ENCODE measurements at places on chromosomes 1 and 21.

DNA sequence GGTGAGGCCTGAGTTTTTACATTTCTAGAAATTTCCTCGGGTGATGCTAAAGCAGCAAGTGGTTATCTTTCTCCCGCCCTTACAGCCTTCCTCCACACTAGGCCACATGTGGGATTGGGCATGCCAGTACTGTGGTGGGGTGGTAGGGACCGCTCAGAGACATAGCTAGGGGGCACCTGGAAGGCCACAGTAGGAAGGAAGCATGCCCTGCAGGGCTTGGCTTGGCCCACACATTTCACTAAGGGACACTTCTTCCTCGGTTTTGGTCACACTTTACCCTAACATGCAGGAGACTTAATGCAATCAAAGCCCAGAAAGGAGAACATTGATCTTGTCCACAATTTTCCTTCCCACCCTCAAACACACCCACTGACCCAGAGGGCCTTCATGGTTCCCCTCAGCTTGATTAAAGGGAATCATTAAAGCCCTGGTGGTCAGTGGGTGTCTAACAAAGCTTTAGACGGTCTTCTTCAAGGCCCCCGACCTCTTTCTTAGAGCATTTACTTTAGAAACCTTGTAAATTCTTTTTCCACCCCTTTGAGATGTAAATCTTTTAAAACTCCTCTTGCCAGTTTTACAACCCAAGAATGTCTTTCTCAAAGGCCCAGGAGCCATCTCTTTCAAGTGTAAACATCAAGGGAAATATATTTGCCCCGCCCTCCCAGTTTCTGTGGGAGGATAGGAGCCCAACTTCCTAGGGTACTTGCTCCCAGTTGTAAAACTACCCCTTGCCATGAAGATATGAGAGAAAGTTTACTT is 246.4 kb upstream of the PTBP2 start:
- no peak for DNase-seq

- DNase-seq: peak; percentile 77
These were observed 34.8 kb upstream of the ZBTB40 start for GRCh38 chr1:22416555-22417454.

DNA sequence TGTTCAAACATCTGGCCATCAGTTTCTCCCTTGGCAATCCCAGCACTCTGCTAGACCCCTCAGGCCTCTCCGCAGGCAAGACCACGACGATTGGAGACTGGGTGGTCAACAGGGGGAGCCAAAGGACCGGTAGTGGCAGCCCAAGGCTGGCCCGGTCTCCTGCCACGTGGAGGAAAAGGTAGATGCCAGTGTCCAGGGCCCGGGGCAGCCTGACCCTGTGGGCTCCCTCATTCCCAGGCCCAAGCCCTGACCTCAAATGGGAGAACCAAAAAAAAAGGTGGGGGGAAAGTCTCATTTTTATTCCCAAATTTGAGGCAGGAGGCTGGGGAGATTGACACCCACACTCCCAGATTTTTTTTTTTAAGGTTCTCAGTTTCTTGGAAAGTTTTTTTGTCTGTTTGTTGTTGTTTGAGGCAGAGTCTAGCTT is 24.8 kb downstream of the S100A6 start:
- peak; percentile 87 for DNase-seq

- DNase-seq: no peak
These were observed 23.2 kb upstream of the RAVER2 start for GRCh38 chr1:64721576-64722145.

DNA sequence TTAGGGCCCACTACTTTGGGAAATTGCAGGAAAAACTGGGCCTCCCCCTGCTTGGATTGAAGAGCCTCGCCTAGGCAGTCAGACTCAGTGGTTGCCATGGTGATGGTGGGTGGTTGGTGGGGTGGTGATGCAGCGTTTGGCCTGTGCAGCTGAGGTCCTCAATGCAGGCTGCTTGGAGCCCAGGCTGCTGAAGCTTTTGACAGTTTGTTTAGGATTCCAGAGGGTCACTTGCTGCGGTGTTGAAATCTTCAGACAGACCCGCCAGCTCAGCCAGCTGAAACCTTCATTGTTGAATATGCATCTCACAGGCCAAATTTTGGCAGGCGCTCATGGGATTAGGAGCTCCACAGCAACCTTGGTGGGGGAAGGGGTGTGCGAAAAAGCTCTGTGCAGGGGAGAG is 67.9 kb downstream of the CACNA1E start:
- no peak for DNase-seq

DNA sequence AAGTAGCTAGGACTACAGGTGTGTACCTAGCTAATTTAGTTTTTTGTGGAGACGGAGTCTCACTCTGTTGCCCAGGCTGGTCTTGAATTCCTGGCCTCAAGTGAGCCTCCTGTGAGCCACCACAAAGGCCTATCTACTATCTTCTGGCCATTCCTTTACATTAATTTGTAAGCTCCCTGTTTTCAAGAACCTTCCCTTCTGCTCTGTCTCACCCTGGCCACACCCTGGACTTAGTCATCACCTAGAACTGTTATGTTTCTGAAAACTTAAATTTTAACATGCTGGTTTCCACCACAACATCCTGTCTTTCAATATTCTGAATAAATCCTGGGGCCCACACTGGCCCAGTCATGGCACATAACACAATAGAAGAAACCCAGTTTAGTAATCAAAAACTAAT is 4.9 kb upstream of the B4GALT3 start:
- peak; percentile 68 for DNase-seq

DNA sequence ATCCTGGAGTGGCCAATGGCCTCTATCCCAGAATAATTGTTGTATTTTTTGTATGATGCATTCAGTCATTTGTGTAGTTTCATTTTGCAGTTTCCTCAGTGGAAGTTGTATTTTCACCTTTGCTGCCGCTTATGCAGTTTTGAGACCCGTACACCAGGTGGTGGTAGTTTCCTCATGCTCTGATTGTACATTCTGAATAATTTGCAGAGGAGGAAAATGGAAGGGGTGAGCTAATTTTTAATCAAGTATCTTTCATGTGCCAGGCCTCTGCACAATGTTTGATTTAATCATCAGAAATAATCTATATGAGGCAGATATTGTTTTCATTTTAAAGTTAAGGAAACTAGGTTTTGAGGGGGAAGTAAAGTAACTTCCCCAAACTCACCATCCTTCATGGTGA is 29.5 kb downstream of the HLX start:
- DNase-seq: peak; percentile 56

DNA sequence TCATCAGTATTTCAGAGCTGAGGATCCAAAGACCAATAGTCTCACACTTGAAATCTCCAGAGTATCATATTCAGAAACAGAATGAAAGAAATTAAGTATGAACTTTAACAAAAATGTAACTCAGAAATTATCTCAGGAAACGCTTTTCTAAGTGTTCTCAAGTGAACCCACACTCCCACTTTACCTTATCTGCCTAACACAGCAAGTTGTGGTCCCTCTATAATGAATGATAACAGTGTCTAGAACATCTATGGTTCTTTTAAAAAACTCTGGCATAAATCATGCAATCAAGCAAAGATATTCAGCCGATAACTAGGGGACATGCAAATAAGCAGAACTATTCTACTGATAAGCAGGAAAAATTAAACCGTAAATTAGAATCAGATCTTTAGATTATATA is 1574.2 kb downstream of the PLA2G4A start:
- DNase-seq: no peak

- peak; percentile 24 for DNase-seq
These were observed 177.3 kb upstream of the CAMK1G start for GRCh38 chr1:209406168-209406567.

DNA sequence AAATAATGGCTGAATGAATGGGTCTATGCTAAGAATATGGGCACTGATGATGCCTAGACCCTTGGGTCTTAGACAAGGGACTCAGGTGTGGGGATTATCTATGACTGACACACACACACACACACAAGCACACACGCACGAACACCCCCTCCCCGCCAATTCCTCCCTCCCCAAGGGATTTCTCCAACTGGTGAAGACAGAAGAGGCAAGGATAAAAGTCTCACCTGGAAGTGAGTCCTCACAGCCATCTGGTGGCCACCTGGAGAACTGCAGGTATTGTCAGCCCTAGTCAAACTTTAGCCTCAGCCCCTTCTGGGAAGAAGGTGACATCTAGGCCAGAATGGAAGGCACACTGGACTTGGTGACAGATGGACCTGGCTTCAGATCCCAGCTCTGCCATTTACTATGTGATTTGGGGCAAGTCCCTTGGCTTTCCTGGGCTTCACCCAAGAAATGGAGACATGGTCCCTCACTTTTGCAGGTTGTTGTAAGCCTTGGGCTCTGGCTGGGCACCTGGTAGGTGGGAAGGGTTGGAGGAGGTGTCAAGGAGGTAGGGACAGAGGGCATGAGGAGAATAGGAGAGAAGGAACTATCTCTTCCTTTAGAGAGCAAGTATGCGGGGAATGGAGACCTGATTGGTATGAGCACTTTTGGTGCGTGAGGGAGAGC is 4.0 kb upstream of the GPR3 start:
- DNase-seq: peak; percentile 79

- DNase-seq: no peak
These were observed 3.1 kb downstream of the ATP5IF1 start for GRCh38 chr1:28239004-28239403.

DNA sequence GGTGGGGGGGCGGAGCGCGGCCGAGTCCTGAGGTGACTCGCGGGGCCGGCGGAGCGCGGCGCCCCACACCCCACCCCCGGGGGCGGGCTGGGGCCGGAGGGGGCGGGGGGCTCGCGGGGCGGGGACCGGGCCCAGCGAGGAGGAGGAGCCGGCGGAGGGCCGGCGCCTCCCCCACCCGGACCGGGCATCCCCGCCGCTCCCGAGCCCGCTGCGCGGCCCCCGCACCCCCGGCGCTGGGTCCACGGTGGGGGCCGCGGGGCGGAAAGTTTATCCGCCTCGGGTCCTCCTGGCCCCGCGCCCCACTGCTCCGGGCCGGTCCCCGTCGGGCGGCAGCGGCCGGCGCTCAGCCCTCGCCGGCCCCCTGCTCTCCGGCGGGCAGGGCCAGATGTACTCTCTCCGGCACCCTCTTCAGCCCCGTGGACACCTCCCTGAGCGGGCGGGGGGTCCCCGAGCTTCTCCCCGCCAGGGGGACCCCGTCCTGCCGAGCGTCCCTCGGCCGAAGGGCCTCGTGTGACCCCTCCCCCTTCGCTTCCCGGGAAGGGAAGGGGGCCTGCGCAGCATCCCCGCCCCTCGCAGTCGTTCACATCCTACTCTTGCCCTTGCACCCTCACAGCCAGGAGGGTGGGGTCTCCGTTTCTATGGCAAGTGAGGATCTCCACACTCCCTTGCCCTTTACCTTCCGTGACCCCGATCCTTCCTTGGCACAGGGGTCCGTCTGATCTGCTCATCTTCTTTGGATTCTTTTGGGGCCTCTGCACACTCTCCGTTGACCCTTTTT is 663 bp downstream of the CAMTA1 start:
- DNase-seq: peak; percentile 22

DNA sequence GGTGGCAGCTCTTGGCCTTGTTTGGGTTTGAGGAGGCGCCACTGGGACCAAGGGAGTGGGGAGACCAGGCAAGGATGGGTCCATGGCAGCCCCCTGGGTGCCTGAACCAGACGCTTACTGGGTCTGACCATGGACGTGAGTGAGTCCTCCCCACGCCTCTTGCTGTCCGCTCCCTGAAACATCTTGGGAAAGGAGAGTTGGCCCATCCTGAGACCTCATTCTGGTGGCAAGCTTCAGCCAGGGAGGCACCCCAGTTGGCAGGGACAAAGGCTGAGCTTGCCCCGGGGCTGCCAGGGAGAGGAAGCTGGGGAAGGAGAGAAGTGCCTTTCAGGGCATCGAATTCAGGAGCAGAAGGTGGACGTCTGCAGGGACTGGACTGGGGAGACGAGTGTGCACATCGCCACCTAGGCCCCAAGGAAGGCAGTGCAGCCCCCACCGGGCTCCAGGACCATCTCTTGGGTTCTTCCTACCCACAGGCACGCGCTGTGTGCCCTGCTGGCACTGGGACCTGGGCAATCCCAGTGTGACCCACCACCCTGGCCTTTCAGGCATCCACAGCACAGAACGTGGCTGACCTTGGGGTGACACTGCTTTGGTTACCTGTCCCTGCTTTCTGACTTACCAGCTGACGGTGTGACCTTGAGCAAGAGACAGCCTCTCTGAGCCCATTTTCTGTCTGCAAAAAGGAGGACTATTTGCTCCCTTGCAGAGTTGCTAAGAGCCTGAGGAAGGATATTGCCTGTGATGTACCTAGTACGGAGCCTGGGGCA is 132.9 kb upstream of the WNT4 start:
- peak; percentile 56 for DNase-seq
